CD8-positive, alpha-beta memory T cell (primary cell): ENCODE measurements at places on chromosomes 13 and 19.

- no peaks in the 10 kb centered on the region for H3K4me1 ChIP-seq
- no peak overlapping the region for H3K27ac ChIP-seq
- DNase-seq = no peak
- H3K27me3 ChIP-seq = no peaks in the 10 kb centered on the region
These were observed 615.1 kb downstream of the EFNB2 start for GRCh38 chr13:105920370-105920769.

DNA sequence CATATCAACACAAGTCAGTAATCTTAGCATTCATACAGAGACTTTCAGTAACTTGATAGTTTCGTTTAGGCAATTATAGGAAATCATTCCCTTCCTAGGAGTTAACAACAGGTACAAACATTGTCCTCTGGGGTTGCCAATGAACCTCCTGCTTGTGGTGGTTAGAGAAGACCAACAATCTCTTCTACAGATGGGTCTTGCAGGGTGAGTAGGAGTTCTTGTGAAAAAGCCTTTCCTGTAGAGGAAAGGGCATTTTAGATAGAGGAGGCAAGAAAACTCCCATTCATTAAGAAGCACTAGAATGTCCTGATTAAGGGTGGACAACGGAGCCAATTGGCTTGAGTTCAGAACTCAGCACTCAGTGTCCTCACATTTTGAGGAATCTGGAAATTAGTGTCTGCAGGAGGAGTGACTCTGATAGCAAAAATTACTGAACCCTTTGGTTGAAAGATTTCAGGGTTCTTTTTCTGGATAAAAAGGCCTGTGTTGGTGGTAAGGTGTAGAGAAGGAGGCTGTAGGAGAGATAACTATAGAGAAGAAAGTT lies 4.2 kb downstream of the WDFY2 start:
- H3K4me3 ChIP-seq = no peak overlapping the region
- H3K27ac ChIP-seq = no peak overlapping the region
- no peaks in the 10 kb centered on the region for H3K36me3 ChIP-seq

DNA sequence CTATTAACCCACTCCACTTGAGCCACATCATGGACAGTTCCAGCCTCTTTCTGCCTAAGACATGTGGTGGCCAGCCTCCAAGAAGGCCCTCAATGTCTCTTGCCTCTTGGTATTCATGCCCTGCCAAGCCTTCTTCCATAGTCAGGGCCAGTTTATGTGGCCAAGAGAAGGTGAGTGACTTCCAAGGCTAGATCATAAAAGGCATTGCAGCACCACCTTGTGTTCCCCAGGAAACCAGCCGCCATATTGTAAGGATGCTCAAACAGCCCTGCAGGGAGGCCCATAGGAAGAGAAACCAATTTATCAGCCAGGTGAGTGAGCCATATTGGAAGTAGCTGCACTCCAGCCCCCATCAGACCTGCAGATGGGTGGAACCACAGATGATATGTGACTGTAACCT lies 12.3 kb upstream of the DNMT1 start:
- no peak for DNase-seq
- H3K4me3 ChIP-seq = no peak overlapping the region
- H3K27me3 ChIP-seq = no peaks in the 10 kb centered on the region
- H3K36me3 ChIP-seq = no peaks in the 10 kb centered on the region
- H3K27ac ChIP-seq = no peak overlapping the region
- no peaks in the 10 kb centered on the region for H3K4me1 ChIP-seq

GRCh38 chr19:16315825-16316505 lies 8.7 kb upstream of the KLF2 start:
- H3K27me3 ChIP-seq = no peaks in the 10 kb centered on the region
- no peak for DNase-seq
- peaks cover 9% of the 10 kb centered on the region for H3K4me1 ChIP-seq
- H3K36me3 ChIP-seq = no peaks in the 10 kb centered on the region
- no peak overlapping the region for H3K4me3 ChIP-seq
- H3K27ac ChIP-seq = no peak overlapping the region

DNA sequence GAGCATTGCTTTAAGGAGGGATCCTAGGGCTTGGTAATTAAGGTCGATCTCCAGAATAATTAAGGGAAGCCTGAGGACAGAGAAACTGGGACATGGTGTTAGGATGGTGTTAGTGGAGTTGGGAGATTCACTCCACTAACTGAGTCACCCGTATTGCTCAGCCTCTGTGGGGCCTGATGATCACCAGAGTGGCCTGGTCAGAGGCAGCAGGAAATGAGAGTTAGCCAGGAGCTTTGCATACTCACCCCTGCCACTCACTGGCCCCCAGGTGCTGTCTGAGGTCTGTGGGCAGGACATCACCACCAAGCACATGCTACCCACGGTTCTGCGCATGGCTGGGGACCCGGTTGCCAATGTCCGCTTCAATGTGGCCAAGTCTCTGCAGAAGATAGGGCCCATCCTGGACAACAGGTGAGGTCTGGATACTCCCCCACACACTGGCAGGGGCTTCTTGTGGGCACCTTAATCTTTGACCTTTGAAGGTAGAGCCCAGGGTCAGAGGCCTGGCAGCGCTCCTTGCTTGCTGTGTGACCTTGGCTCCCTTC lies 32.1 kb downstream of the PPP2R1A start:
- no peaks in the 10 kb centered on the region for H3K27me3 ChIP-seq
- no peak for DNase-seq
- no peak overlapping the region for H3K27ac ChIP-seq
- no peaks in the 10 kb centered on the region for H3K4me1 ChIP-seq

DNA sequence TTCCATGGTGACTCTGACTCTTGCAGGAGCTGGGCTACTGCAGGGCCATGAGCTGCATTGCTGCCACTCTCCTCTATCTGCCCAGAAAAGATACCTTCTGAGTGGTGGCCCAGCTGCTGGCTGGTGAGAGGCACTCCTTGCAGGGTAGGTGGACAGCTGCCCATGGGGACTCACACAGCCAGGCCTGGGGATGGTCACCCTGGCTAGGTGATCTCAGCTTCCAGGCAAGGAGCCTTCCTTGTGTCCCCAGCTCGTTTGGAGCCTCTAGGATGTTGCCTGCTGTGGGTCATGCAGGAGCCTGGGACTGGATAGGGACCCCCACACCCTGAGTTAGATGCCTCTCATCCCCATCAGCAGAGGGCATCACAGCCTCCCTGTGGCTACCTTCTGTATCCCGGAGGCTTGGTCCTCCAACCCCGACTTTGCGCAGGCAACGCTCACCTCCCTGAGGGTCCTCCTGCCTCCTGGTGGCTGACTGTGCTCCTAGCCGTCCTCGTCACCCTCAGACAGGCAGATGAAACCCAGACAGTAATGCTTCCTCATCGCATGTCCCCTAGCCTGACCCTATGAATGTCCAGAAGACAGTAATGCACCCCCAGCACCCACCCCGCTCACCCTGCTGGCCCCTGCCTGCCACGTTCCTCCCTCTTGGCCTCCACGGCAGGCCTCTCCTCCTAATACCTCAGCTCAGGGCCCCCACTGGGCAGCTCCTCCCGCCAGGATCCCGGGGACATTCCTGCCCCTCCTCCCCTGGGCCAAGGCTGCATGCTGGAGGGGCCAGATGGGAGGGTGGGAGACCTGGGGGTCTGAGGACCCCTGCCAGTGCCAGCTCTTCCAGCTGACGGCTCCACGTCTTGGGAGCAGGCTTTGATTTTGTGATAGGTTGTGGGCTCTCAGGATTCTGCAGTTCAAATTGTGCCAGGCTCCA lies 13.6 kb upstream of the ZNF14 start:
- no peaks in the 10 kb centered on the region for H3K27me3 ChIP-seq
- no peak for DNase-seq
- H3K4me1 ChIP-seq = no peaks in the 10 kb centered on the region
- no peaks in the 10 kb centered on the region for H3K36me3 ChIP-seq
- H3K4me3 ChIP-seq = no peak overlapping the region

DNA sequence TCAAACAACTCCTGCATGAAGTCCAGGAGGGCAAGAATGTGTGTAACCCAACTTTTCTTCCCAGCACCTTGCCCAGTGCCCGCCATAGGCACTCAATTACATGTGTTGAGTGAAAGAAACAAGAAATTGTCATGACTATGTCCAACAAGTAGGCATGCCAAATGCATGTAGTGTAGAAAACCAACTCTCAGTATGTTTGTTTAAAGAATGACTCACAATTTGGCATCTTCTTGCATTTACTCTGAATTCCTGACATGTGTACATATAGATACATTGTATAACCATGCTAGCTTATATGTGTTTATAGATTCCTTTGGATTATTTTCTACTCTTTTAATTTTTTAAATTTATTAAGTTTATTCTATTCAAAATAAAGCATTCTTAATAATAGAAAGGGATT lies 305.0 kb downstream of the EFNB2 start:
- no peak overlapping the region for H3K4me3 ChIP-seq
- H3K27ac ChIP-seq = no peak overlapping the region
- no peak for DNase-seq
- H3K4me1 ChIP-seq = no peaks in the 10 kb centered on the region
- H3K27me3 ChIP-seq = no peaks in the 10 kb centered on the region

- H3K4me1 ChIP-seq = peaks cover 4% of the 10 kb centered on the region
- no peaks in the 10 kb centered on the region for H3K36me3 ChIP-seq
- DNase-seq = no peak
- H3K27ac ChIP-seq = no peak overlapping the region
- H3K4me3 ChIP-seq = no peak overlapping the region
These were observed 22.4 kb upstream of the CRTC1 start for GRCh38 chr19:18660939-18661670.

GRCh38 chr13:106197496-106197895 lies 338.0 kb downstream of the EFNB2 start:
- no peak overlapping the region for H3K27ac ChIP-seq
- no peaks in the 10 kb centered on the region for H3K27me3 ChIP-seq
- no peak for DNase-seq
- H3K36me3 ChIP-seq = no peaks in the 10 kb centered on the region
- no peak overlapping the region for H3K4me3 ChIP-seq

DNA sequence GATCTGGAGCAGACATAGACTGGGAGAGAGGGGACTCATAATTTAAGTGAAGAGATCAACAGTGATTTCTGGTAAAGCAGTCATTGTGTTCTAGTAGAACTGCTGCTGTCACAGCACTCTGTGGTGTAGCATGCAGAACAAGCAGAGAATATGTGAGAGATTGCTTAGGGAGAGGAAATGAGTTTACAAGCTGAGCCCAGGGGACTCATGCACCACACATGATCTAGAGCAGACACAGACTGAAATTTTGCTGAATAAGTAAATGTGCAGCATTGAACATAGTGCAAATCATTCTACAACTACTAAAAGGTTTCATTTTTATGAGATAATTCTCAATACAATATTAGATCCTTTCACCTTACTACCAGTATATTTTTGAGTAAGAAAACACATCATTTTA lies 125.7 kb downstream of the MYO16 start:
- H3K27me3 ChIP-seq = no peaks in the 10 kb centered on the region
- H3K36me3 ChIP-seq = no peaks in the 10 kb centered on the region
- no peaks in the 10 kb centered on the region for H3K4me1 ChIP-seq
- H3K4me3 ChIP-seq = no peak overlapping the region
- H3K27ac ChIP-seq = no peak overlapping the region

GRCh38 chr13:25046985-25047511 lies 48.9 kb upstream of the PABPC3 start:
- H3K4me1 ChIP-seq = no peaks in the 10 kb centered on the region
- H3K27me3 ChIP-seq = no peaks in the 10 kb centered on the region
- no peak for DNase-seq
- no peak overlapping the region for H3K27ac ChIP-seq
- H3K4me3 ChIP-seq = no peak overlapping the region

GRCh38 chr13:75879656-75880055 lies 243.5 kb downstream of the LMO7 start:
- no peaks in the 10 kb centered on the region for H3K27me3 ChIP-seq
- no peak for DNase-seq
- H3K27ac ChIP-seq = no peak overlapping the region
- no peaks in the 10 kb centered on the region for H3K36me3 ChIP-seq
- no peak overlapping the region for H3K4me3 ChIP-seq

DNA sequence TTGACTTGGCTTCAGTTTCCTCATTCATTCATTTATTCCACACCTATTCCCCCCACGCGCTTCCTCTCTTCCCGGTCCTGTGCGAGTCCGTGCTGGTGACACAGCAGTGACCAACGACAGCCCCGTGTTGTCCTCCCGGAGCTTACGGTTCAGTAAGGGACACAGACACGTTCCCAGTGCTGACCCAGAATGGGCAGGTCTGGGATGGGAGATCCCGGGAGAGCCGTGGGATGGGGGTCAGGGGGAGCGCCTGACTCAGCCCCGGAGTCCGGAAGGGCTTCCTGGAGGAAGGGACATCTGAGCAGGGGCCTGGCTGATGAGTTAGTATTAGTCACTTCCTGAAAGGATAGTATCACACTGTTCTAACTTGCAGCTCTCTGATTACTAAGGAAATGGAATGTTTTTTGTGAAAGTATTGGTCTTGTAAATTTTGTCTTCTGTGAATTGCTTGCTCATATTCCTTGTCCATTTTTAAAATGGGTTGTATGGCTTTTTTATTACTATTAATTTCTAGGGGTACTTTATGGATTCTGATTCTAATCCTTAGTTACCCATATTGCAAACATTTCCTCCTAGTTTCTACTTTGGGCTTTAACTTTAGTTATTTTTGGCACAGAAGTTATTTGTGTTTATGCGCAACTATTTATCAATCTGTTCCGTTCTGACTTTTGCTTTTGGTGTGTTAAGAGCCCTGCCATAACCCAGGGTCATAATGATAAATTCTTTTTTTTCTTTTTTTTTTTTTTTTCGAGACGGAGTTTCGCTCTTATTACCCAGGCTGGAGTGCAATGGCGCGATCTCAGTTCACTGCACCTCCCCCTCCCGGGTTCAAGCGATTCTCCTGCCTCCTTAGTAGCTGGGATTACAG lies 708 bp upstream of the ERCC1 start:
- H3K36me3 ChIP-seq = peaks cover 5% of the 10 kb centered on the region
- DNase-seq = no peak
- H3K27me3 ChIP-seq = no peaks in the 10 kb centered on the region
- peak overlapping the region; percentile 79 for H3K27ac ChIP-seq
- H3K4me1 ChIP-seq = peaks cover 21% of the 10 kb centered on the region
